Fibroblast of the aortic adventitia (primary cell): ENCODE measurements at places on chromosomes 7 and 10.
A peak's percentile ranks its signal among the peaks of the same experiment; 100 is the strongest.

DNA sequence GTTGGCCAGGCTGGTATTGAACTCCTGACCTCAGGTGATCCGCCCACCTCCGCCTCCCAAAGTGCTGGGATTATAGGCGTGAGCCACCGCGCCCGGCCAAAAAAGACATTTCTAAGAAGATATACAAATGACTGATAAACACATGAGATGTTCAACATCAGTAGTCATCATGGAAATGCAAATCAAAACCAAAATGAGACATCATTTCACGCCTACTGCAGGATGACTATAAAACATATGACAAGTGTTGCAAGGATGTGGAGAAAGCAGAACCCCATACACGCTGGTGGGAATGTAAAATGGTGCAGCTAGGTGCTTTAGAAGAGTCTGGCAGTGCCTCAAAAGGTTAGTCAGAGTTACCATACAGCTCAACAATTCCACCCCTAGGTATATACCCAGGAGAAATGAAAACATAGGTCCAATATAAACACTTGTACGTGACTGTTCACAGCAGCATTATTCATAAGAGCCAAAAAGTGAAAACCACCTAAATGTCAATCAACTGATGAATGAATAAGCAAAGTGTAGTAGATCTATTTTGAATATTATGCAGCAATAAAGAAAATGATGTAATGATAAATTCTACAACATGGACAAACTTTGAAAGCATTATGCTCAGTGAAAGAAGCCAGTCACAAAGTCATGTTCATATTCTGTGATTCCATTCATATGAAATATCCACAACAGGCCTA lies 24.5 kb downstream of the TMEM209 start:
- DNase-seq = no peak

GRCh38 chr7:68269405-68269804 lies 1272.8 kb downstream of the TYW1 start:
- DNase-seq = peak; percentile 1

GRCh38 chr10:120505866-120506265 lies 48.8 kb downstream of the PLPP4 start:
- peak; percentile 44 for DNase-seq

DNA sequence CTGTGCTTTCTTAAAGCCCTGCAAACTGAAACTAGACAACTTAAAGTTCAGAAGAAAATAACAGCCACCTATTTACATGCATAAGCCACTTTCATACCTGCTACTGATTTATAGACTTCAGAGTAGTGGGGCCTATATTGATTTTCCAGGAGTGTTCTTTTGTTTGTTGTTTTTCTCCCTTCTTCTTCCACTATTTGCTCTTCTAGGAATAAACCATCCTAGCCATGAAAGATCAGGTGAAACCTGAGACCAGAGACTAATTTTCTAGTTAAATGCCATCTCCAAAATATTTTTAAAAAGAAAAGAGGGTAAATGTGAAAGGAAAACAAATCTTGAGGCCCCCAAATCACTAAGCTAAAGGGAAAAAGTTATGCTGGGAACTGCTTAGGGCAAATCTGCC lies 72.4 kb upstream of the C1GALT1 start:
- DNase-seq = no peak

DNA sequence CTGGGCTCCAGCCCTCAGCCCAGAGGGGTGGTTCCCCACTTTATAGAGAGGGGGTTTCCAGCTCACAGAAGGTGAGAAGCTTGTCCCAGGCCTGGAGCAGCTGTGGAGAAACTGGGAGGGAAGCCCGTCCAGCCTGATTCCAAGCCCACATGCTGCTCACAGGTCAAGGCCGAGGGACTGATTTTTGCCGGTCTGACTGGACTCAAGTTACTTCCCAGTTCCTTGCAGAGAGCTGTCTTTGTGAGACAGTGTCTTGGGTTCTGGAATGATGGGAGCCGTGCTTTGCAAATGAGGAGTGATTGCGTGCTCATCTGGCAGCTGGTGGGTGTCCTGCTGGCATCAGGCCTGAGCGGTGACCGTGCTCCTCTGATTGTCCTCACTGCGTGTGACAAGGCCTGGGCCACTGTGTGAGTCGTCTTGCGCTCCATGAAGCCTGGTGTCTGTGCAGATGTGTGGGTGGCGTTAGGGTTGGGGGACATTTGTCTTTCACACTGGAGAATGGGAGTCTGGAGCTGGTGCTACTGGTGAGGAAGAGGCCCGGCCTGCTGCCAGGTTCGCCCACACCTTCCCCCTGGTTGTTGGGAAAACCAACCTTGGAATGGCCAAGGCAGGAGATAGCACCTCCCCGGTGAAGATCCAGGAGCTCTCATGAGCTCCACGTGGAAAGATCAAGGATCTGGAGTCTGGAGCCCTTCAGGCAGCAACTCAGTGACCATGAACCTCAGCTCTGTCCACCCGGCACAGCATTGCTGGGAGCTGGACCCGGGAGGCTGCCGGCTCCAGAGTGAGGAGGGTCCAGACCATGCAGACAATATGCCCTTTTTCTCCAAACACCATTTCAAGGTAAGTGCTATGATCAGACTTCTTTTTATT lies 129.6 kb downstream of the SMURF1 start:
- DNase-seq = no peak

GRCh38 chr10:56298941-56299340 lies 62.1 kb downstream of the ZWINT start:
- no peak for DNase-seq

- peak; percentile 9 for DNase-seq
These were observed 779 bp downstream of the C1QL3 start for GRCh38 chr10:16520900-16521299.
